Purkinje cell (primary cell): ENCODE measurements at places on chromosomes 11 and 22. TPM values are rescaled to one million over a fixed set of nuclear protein-coding genes. Genes with fewer than 3 reads are reported as not detected.

KIAA1671 gene
- 3.9 and 5.3 TPM in 2 replicates for polyA plus RNA-seq

DEFB131B gene
- polyA plus RNA-seq, result not detected in 2 replicates

GAL3ST1 gene
- 0.15 TPM in 1 of 2 replicates, not detected in the other for polyA plus RNA-seq

OR52I2 gene
- polyA plus RNA-seq, result not detected in 2 replicates

NF2 gene
- 5.0 TPM in 2 replicates for polyA plus RNA-seq

MUC15 gene
- not detected in 2 replicates for polyA plus RNA-seq
